Activated T-cell treated with anti-CD3 and anti-CD28 coated beads, Interleukin-2, amount 50 U/mL, for 72 hours (primary cell): ENCODE measurements at places on chromosomes 1 and 21. TPM values are rescaled to one million over a fixed set of nuclear protein-coding genes. Genes with fewer than 3 reads are reported as not detected.

DNA sequence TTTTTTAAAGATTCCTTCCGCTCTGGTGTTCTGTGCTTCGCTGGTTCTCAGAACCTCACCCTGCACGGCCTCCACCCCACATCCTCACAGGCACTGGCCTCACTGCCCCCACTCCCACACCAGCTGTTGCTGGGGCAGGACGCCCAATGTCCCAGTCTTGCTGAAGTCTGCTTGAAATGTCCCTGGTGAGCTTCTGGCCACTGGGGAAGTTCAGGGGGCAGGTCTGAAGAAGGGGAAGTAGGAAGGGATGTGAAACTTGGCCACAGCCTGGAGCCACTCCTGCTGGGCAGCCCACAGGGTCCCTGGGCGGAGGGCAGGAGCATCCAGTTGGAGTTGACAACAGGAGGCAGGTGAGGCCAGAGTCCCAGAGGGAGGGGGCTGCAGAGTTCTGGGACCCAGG, at the start of gene C1QA:
C1QA (plus strand) TSS at position 276 of the 400 bp plus-strand sequence. CDS start 989 bp downstream, outside the sequence.
- no peak for DNase-seq

GRCh38 chr1:198763298-198763714, 124.5 kb downstream of the PTPRC start:
- DNase-seq, result no peak

DNA sequence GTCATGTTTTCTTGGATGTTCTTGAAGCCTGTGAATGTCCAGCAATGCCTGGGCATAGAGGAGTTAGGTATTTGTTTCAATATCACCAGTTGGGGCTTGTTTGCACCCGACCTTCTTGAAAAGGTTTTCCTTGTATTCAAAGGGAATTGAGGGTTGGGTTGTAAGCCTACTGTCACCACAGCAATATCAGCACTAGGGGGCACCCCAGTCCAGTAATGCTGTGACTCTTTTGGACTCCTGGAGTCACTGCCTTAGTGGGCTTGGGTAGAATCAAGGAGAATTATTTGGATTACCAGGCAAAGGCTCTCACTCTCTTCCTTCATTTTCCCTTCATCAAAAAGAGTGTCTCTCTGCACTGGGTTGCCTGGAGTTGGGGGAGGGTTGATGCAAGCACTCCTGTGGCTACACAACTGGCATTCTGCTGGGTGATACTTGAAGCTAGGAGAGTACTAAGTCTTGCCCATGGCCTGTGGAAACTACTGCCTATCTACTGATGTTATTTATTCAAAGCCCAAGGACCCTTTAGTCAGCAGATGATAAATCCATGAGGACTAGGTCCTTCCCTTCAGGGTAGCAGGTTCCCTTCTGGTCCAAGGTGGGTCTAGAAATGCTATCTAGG, 34.5 kb downstream of the OR10R2 start:
- peak; percentile 47 for DNase-seq

The CASQ1 gene
- total RNA-seq, result not detected

DNA sequence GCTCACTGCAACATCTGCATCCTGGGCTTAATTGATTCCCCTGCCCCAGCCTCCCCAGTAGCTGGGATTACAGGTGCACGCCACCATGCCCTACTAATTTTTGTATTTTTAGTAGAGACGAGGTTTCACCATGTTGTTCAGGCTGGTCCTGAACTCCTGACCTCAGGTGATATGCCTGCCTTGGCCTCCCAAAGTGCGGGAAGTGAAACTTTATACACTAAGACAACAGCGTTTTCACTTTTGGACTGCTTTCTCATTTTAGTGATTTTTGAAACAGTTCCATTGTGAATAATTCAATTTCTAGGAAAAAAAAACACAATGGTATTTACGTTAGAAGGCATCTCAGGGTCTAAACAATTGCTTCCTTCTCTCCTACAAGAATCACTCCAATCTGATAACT, 11.8 kb upstream of the KHDRBS1 start:
- DNase-seq, result no peak

DNA sequence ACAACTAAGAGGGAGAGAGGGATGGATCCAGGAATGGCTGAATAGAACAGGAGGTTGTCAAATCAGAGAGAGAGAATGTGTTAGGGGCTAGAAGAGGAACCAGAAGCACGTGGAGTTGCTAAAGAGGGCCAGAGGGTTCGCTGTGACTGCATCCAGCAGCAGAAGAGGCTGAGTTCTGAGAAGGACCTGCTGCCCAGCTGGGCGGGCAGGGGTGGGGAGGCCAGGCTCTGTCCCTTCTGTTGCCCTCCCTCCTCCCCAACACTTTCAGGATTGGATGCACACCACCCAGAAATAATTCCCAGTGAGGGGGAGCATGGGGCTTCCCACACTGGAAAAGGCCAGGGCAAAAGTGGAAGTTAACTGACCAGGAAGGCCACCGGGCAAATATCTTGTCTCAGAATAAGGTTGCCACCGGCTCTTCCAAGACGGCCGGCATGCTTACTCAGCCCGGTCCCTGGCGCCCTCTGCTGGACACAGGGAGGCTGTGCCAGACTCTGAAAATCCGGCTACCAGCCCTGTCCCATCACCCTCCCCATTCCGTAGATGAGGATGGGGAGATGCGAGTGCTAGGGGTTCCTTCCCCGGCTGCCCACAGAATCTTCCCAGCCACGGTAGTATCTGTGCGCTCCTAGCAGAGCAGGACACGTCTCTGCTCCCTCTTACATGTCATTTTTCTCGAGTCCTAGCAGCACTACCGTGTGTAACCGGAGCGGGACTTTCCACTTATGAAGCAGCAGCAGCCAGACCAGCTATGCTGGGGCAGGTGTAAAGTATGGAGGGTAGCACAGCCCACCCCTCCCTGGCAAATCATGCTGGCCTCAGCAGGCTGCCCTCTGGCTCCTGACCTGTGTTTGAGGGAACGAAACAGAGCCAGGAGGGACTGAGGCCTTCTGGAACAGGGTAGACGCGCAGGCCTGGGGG, 46.8 kb upstream of the A3GALT2 start:
- peak; percentile 85 for DNase-seq

The CELA3B gene
- not detected for total RNA-seq

The GSTM5 gene
- total RNA-seq, result 1.0 TPM

The ESRRG gene
- not detected for total RNA-seq

The KRTAP19-5 gene
- not detected for total RNA-seq

DNA sequence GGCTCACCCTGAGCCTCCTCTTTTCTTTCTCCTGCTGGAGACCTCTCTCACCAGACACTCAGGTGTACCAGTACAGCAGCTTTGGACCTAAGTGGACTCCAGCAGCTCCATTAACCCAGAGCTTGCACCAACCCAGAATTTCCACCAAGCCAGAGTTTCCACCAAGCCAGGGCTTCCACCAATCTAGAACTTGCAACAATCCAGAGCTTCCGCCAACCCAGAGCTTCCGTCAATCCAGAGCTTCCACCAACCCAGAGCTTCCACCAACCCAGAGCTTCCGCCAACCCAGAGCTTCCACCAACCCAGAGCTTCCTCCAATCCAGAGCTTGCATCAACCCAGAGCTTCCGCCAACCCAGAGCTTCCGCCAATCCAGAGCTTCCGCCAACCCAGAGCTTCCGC, 23.2 kb downstream of the CRYAA start:
- DNase-seq, result no peak

The TRPM2 gene
- 3.2 TPM for total RNA-seq

DNA sequence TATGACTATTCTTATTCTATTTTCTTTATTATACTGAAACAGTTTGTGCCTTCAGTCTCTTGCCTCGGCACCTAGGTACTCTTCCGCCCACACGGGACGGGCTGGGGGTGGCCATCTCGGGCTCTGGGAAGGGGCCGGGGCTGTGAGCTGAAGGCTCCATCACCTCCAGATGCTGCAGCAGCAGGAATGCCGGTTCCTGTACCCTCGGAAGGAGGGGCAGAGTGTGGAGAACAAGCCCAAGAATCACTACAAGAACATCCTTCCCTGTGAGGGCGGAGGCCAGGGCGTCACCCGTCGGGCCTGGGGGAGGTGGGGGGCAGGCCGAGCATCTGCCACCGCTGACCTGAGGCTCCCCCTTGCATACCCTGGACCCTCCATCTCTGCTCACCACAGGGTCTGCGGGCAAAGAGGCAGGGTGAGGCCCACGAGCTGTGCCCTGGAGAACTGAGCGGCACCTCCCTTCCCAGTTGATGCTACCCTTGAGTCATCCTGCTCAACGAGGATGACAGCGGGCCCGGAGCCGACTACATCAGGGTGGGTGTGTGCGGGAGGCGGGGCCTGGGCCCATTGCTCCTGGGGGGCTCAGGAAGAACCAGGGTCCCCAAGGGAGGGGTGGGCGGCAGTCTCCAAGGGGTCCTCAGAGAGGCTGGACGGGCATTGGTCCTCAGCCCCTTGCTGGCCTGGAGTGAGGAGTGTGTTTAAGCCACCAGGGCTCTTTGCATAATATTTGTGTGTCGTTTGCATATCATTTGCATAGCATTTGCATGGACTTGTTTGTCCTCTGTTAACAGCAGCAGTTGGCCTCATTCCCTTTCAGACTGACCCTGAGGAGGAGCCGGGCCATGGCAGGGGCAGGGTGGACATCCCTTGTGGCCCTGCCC, 7.5 kb downstream of the RNF223 start:
- DNase-seq, result peak; percentile 54

The OR2T2 gene
- not detected for total RNA-seq

The GOLT1A gene
- 0.58 TPM for total RNA-seq

The CD5L gene
- total RNA-seq, result not detected

DNA sequence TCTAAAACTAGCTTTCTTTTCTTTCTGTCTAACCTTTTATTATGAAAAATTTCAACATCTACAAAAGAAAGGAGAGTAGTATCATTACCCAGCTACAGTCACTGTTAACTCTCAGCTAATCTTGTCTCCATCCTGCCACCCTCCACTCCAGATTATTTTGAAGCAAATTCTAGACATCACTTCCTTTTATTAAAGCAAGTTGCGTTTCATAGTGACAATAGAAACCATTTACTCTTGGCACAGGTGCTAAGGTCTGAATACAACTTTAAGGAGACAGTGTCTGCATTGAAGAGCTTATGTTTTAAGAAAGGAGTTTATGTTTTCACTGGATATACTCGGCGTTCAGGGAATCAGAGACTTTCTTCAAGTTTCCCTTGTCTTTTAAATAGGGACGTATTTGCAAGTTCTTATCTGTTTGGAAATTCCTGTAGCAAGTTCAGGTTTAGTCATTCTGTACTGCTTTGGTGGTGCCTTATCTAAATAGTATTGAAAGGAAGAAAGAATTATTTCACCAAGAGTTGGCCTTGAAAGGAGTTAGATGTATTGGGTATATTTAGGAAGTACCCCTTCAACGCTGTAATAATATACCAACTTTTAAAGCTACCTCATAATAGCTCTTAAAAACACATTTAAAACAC, 42.7 kb downstream of the ITSN1 start:
- DNase-seq, result no peak

GRCh38 chr21:34743285-34743684, 74.5 kb downstream of the CLIC6 start:
- no peak for DNase-seq

- no peak for DNase-seq
These were observed 20.4 kb downstream of the DPH5 start for GRCh38 chr1:101005183-101005582.

DNA sequence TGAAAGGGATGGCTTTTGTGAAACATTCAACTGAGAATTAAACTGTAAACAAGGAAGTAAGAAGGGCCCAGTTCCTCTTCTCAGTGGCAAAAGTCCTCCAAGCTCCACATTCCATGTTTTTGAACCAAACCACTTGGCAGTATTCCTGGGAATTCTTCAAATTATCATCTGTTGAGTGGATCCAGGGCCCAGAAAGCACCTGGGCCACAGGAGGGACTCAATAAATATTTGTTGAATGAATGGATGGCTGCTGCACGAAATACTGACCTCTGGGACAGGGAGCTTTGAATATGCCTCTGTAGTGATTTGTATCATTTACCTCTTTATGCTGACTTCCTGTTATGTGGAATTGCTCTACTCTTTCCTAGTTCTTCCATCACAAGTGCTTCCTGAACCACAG, 4.7 kb downstream of the SLC35F3 start:
- DNase-seq, result no peak

DNA sequence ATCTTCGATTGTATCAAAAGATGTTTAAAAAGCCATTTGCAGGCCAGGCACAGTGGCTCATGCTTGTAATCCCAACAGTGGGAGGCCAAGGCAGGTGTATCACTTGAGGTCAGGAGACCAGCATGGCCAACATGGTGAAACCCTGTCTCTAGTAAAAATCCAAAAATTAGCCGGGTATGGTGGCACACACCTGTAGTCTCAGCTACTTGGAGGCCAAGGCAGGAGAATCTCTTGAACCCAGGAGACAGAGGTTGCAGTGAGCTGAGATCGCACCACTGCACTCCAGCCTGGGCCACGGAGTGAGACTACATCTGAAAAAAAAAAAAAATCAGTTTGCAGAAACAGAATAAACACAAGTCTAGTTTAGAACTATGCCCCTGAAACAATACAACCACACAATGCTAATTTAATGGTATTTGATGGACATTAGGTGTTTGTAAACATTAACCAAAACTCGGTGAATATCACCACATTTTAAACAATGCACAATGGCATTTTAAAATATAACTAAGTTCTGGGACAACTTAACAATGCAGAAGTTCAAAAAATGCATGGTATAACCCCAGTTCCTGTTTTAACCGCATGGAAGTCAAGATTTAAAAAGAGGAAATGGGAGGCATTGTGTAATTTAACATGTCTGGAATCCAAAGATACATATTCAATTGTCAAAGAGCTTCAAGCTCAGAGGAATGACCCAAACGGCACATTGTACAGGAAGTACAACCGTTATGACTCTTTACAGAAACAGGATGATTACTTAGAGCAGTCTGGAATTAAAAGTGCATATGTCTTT, 7.1 kb upstream of the PTTG1IP start:
- no peak for DNase-seq

DNA sequence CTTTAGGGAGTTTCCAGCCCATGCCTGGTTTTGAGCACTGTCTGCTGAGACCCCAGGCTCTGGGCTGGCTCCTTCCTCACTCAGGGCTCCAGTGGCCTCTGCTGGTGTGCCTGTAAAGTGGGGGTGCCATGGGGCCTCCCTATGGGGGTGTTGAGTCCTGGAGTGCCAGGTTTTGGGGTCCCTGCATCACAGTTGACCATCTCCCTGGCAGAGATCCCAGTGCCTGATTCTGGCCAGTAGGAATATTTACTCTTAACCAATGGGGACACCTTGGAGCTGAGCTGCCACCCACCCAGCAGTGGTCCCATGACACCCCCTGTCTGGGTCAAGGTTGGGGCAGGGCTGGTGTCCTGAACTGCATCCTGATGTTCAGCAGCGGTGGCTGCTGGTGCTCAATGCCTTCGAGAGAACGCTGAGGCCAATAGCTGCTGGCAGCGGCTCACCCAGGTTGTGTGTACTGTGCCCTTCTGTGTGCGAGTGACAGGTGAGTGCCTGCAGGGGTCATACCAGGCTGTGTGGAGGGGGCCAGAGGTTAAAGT, 9.6 kb upstream of the ZNF669 start:
- no peak for DNase-seq

The SPATA46 gene
- total RNA-seq, result not detected

GRCh38 chr1:68454534-68454933, 4.8 kb upstream of the RPE65 start:
- no peak for DNase-seq

- DNase-seq, result no peak
These were observed 10.7 kb downstream of the LYPLAL1 start for GRCh38 chr1:219184337-219184736.

The TNFRSF18 gene
- 245 TPM for total RNA-seq

The GNG4 gene
- 13.9 TPM for total RNA-seq

The TGFBR3 gene
- 9.7 TPM for total RNA-seq

The TCHHL1 gene
- total RNA-seq, result not detected

- DNase-seq, result no peak
These were observed 99.7 kb downstream of the PRDM16 start for GRCh38 chr1:3168678-3169077.
